ENCODE measurements at places on chromosomes 12 and 14.

DNA sequence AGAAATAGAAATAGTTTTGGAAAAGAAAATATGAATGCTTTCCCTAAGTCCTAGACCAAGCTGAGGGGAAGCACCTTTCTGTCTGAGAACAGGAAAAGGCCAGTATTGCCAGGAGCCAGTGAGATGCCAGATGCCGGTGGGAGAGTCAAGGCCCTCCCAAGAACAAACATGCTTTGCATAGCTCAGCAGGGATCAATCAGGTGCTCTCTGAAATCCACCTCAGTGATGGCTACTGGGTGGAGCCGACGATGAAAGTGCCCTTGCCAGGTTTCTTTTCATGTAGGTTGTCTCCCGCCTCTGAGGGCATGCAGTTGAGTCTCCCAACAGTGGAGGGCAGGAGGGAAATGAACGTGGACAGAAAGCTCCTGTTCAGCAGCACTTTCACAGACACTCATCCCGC lies 28.3 kb downstream of the DEGS2 start:
- DNase-seq, result no peak

GRCh38 chr14:93926245-93926872 lies 785 bp upstream of the FAM181A start:
- DNase-seq, result no peak

DNA sequence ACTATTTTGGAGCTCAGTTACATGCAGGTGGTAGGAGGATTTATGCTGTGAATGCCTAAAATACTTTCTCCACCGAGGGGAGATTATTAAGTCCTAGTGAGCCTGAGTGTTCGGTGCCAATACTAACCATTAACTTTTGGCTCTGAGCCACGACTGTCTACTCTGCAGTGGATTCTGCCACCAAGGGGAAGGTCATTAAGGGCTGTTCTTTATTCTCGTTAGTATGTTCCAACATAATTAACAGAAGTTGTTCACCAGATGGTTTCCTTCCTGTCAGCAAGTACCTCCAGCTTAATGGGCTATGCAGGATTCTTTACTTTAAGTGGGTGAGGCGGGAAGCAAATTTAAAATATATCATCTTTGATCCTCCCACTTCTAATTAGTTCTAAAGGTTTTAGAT lies 326.3 kb downstream of the BMP4 start:
- no peak for DNase-seq

DNA sequence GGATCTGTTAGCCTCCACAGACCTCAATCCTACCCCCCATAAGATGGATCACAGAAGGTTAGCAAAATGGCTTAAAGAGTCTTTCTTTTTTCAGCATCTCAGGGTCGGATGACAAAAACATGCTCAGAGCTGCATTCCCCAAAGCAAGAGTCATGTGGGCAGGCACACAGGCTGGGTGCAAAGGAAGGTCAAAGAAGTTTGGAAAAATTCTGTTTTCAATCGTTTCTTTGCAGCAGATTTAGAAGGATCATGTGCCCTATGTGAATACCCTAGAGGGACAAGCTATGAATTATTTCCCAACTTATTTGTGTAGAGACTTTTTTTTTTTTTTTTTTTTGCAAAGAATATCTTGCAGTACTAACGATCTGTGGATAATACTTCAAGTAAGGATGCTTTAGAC lies 845.4 kb downstream of the VRK1 start:
- DNase-seq, result no peak

GRCh38 chr12:72790273-72790672 lies 518.1 kb downstream of the TRHDE start:
- DNase-seq, result no peak

GRCh38 chr12:68534108-68534507 lies 76.6 kb upstream of the RAP1B start:
- no peak for DNase-seq

- DNase-seq, result no peak
Measured at GRCh38 chr14:26200687-26201086, 397.1 kb downstream of the NOVA1 start.

Data from BE2C (cell line).